Forelimb muscle (tissue), 1 donor: ENCODE measurements at places on chromosomes 3 and 15.

DNA sequence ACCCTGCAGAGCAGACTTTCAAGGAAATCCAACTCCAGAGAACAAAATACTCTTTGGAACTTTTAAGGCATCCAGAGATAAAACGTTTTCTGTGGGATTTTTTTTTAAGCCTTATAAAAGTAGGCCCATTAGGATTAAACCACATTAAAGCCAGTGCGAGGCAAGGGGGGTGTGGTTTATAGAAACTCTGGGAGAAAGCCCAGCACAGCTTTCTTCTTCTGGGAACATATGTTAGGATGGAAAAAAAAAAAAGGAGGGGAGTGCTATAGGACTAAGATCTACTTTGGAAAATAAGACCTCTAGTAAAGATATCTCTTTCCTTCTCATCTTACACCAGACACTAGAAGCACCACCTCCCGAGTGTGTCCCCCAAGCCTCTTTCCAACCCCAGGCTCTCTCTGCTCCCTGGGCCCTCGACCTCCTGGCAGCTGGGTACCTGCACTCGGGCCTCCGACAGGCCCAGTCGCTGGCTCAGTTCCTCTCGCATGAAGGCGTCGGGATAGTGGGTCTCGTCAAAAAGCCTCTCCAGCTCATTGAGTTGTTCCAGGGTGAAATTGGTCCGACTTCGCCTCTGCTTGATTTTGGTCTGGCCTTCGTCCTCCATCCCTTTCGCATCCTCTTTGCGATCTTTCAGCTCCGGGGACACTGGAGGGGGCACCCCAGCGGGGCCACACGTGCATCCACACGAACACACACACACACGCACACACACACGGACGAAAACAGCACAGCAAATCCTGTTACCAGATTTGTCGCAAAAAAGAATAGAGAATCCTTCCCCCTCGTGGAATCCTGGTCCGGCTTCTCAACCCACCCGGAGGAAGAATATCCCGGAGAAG, 3.8 kb downstream of the SHOX2 start:
- no peak for DNase-seq

DNA sequence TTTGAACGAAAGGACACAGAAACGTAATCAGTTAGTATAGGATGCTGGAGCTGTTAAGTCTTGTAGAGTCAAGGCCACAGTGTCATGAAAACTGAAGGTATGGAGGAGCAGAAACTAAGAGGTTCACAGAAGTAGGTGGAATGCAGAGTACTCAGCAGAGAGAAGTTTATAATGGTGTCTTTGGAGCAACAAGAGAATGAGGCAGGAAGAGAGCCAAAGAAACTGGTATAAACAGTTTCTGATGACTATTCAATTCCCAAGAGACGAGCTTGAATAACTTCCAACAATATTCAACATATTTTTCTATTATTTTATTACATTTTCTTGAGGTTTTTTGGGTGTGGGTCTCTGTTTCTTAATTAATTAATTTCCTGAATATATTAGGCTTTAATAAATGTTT, 29.6 kb downstream of the GALK2 start:
- DNase-seq: no peak

- no peak for DNase-seq
Observed at GRCh38 chr15:77797270-77797669, 164.6 kb upstream of the LINGO1 start.

GRCh38 chr3:55855311-55855710, 368.2 kb upstream of the WNT5A start:
- DNase-seq: no peak

DNA sequence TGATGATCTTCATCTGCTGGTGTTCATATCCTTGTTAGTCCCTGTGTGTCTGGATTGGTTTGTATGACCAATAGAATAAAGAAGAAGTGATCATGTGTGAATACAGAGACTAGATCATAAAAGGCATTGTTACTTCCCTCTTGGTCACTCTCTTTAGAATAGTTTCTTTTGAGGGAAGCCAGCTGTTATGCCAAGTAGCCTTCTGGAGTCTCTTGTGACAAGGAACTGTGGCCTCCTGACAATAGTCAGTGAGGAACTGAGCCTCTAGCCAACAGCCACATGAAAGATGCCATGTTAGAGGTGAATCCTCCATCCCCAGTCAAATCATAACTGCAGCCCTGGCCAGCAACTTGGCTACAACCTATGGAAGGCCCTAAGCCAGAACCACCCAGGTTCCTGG, 63.0 kb upstream of the SMAD3 start:
- DNase-seq: no peak

DNA sequence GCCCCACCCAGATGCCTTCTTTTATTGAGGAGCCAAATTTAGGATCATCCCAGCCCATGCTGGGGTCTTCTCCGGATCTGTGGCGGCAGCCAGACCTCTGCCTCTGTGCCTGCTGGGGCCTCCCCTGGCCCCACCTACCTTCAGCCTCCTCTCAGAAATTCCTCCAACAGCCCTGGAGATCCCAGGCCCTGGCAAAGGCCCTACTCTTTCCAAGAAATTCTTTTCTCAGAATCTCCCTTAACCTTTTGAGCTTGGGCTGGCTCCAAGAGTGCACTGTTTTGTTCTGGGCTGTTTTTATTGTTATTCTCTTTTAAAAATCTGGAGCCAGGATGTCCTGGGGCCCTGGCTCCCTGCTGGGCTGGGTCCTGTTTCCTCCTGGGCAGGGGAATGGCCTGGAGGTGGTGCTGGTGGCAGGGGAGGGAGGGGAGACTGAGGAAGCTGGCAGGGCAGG, 57.8 kb downstream of the GRIP2 start:
- DNase-seq: no peak

GRCh38 chr15:98347001-98347400, 301.3 kb upstream of the IGF1R start:
- no peak for DNase-seq

DNA sequence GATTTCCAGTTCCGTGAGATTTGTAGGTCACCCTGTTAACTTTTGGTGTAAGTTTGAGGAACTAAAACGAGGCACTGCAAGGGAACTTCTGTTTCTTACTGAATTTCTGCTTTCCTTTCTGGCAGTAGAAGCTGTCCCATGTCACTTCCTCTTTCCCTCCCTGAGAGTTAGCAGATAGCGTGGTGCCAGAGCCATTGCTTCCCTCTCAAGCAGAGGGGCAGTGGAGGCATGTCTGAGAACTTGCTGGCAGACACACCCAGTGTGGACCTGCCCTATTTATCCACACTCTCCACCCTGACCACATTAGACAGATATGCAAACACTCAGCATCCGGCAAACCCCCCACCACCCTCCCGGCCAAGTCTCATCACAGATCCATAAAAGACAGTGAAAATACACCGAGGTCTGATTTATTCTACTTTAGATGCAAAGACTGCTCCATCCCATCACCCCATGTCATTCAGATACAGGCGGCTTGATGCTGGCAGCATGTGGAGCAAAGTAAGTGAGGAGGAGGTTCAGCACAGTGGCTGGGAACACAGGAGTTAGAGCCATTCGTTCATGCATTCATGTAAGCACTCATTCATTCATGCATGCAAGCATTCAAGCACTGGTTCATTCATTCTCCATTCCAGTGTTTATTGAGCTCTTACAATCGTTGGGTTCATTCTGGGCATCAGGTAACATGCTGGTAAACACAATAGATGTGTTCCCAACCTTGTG, 324.7 kb downstream of the SHQ1 start:
- DNase-seq: peak; percentile 22

DNA sequence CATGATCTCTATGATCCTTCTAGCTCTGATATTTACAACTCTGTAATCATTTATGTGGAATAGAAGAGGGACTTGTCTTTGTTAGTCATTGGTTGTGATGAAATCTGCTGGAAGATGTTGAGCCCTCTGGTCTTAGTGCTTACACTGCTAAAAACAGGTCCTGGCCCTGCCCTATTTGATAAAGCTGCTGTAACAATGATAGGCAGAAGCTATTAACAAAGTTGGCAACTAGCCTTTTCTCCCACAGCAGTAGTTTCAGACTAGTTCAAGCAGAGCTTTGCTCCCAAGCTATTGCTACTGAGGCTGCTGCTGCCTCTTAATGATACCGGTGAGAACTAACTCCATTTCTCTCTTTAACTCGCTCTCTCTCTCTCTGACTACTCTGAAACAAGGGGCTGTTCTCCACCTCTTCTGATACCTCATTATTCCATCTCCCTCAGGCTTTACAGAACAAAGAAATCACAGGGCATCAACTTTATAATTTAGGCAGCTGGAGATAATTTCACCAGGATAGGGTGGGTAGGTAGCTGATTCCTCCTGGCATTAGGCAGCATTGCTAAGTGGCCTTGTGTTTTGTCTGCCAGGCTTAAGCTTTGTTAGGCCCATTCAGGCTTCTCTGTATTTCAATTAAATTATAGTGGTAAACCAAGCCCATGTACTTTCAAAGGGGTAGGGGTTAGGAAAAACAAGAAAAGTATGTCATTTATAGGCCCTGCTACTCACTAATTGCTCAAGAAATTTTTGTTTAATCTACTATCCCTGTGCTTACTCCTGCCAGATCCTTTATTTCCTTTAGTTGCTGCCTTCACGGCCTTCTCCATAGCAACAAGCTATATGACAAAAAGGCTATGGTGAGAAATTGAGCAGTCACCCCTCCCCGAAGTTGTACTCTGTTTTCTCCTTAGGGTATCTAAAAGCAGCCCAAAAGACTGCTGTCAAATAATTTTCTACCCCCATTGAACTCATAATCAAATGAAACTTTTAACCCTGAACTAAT, 139.6 kb downstream of the RBPMS2 start:
- no peak for DNase-seq

- DNase-seq: no peak
Observed at GRCh38 chr15:47340571-47340920, 376.8 kb upstream of the SEMA6D start.

- DNase-seq: no peak
Observed at GRCh38 chr3:14812196-14812790, 6.5 kb upstream of the FGD5 start.

DNA sequence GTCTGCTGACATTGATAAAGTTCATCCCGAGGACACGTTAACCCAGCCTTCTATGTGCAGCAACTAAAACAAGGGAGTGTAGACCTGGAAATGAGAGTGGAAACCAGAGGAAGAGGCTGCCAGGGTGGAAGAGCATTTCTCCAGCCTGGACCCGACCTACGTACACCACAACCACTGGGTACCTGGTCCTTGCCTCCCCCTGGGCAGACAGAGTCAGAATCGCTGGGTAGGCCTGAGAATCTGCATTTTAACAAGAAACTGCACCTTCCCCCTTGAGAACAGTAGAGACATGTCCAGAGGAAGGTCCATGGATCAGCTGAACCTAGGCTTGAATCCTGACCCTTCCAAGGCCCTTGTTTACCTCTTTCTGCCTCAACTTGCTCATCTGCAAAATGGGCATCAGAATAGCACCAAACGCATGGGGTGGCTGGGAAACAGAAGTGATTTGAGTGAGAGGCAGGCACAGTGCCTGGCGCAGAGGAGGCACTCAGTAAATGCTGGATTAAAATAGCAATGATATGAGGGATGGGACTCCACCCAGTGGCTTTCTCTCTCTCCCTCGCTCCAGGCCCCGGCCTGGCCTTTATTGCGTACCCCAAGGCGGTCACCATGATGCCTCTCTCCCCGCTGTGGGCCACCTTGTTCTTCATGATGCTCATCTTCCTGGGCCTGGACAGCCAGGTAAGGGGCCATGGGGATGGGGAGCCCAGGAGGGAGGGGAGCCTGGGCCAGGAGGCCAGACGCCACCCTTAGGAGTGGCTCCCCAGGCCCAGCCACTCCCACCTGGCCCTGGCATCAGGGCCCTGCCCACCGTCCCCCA, 66.9 kb upstream of the SLC6A1 start:
- no peak for DNase-seq

- no peak for DNase-seq
Observed at GRCh38 chr3:127546970-127547733, 43.4 kb downstream of the TPRA1 start.
